ENCODE measurements at places on chromosomes 13 and 19. TPM values are rescaled to one million over a fixed set of nuclear protein-coding genes. Genes with fewer than 3 reads are reported as not detected.

Gene UNC13A
- 29.0 TPM for total RNA-seq

Gene ASPDH
- not detected for total RNA-seq

Gene HIF3A
- 0.98 TPM for total RNA-seq

Gene KLK3
- not detected for total RNA-seq

Gene SAE1
- total RNA-seq, result 213 TPM

Gene C1QTNF9B
- not detected for total RNA-seq

Gene ZNF566
- total RNA-seq, result 6.4 TPM

DNA sequence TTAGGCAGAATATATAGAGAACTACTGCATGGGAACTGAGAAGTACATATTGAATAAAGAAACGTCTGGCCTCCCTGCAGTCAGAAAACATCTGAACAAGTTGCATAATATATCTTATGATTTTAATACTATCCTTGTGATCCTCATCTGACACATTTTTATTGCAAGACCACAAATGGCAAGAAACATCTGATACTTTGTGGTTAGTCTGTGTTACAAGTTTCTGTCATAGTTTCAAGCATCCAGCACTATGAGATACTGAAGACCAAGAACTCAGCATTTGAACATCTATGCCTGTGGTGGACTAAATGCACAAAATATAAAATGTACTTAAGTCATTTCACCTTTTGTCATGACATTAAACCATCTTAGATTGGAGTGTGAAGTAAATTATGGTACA lies 1175.8 kb upstream of the MIR17HG start:
- H3K4me1 ChIP-seq, result no peaks in the 10 kb centered on the region

DNA sequence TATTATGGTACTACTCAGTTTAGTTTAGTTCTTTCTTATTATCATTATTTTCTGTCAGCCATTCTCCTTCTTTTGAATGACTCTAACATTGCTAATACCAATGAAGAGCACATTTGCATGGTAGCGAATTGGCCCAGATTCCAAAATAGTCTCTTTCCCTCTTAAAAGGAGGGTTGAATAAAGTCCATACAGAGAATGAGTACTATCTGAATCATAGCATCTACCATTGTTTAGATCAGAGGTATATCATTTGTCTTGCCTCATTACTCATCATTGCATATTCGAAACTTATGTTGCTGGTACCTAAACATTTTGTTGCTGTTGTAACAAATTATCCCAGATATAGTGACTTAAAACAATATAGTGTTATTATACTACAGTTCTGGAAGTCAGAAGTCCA lies 1235.3 kb upstream of the ATXN8OS start:
- no peak overlapping the region for H3K4me3 ChIP-seq
- H3K27ac ChIP-seq, result no peak overlapping the region
- DNase-seq, result no peak
- no peaks in the 10 kb centered on the region for H3K4me1 ChIP-seq

DNA sequence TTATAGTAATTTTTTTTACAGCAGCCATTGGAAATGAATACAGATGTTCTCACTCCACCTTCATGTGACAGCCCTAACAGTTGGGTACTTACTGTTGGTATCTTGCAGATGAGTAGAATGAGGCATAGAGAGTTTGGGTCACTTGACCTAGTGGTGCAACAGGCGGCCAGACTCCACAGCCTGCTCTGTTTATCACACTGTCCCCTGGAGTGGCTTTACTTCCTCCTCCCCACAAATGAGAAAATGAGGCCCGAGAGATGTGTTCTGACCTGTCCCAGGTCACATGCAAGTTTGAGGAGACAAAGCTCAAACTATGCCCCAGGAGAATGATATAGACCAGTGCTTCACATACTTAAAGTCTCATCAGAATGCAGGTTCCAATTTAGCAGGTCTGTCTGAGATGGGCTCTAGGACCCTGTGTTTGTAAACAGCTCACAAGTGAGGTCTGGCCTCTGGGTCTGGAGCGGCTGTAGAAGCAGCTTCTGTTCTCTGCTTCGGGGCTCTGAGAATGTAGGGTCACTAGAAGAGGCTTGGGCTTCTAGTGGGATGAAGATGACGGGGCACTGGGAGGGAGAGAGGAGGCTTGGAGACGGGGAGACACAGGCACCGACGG lies 37.4 kb upstream of the RCBTB2 start:
- no peaks in the 10 kb centered on the region for H3K36me3 ChIP-seq
- no peaks in the 10 kb centered on the region for H3K4me1 ChIP-seq
- H3K4me3 ChIP-seq, result no peak overlapping the region
- no peaks in the 10 kb centered on the region for H3K27me3 ChIP-seq
- H3K27ac ChIP-seq, result no peak overlapping the region

GRCh38 chr13:109816112-109816807 lies 29.9 kb upstream of the IRS2 start:
- H3K27ac ChIP-seq, result no peak overlapping the region
- H3K4me3 ChIP-seq, result no peak overlapping the region
- no peaks in the 10 kb centered on the region for H3K36me3 ChIP-seq

DNA sequence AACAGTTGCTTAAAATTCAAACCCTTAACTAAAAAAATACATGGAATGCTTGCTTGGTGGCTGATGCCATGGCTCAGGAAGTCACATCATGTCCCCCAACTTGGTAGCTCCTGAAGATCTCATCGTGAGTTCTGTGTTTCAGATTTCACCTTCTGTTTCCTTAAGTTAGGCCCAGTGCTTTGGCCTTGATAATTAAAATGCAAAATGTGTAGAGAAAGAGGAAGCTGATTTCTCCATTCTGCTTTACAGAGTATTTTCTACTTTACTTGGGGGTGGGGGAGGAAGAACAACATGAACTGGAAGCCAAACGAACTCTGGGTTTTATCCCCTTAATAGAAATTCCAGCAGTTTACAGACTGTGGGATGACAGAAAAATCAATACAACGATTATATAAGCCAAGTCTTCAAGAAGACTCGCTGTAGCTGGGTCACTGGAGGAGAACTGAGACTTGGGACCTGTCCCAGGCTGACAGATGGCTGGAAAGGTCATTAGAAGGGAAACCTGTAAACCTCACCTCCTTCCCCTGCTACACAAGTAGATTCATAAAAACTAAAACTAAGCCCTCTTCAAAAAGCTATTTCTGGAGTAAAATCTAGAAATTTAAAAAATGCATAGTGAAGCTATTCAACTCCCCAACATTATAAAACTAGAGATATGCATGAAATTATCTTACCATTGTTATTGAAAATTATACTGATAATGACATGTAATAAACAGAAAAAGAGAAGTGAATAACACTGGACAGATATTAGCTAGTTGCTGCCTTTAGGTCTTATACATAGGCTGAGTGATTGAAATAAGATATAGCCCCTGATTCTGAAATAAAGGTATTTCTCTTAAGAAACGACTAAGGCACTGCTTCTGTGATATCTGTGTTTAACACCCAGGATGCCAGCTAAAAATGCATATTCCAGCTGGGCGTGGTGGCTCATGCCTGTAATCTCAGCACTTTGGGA lies 22.1 kb upstream of the GGACT start:
- no peak overlapping the region for H3K27ac ChIP-seq
- H3K36me3 ChIP-seq, result no peaks in the 10 kb centered on the region
- no peak overlapping the region for H3K4me3 ChIP-seq
- H3K4me1 ChIP-seq, result peaks cover 7% of the 10 kb centered on the region

GRCh38 chr19:5948752-5949564 lies 29.0 kb downstream of the RANBP3 start:
- H3K27me3 ChIP-seq, result no peaks in the 10 kb centered on the region
- DNase-seq, result no peak
- H3K27ac ChIP-seq, result no peak overlapping the region
- H3K36me3 ChIP-seq, result peaks cover 23% of the 10 kb centered on the region

Data from HCT116 (cell line).